Mucosa of gallbladder (tissue), 1 donor: ENCODE measurements at places on chromosomes 1 and 21. TPM values are rescaled to one million over a fixed set of nuclear protein-coding genes. Genes with fewer than 3 reads are reported as not detected.

CELF3 gene
- total RNA-seq, result 0.40 TPM

SELP gene
- 12.6 TPM for total RNA-seq

GRCh38 chr1:51189421-51190073 lies 46.5 kb upstream of the RNF11 start:
- DNase-seq, result peak; percentile 28

- DNase-seq, result no peak
Observed at GRCh38 chr1:168097921-168098528, 38.7 kb downstream of the GPR161 start.

ENAH gene
- 258 TPM for total RNA-seq

KCNAB2 gene
- 16.1 TPM for total RNA-seq

CFHR2 gene
- not detected for total RNA-seq

- no peak for DNase-seq
Observed at GRCh38 chr1:7743346-7743745, 27.8 kb upstream of the VAMP3 start.

- DNase-seq, result peak; percentile 57
Observed at GRCh38 chr1:207983044-207983635, 72.2 kb upstream of the CD34 start.

- no peak for DNase-seq
Observed at GRCh38 chr1:173757666-173758065, 42.9 kb downstream of the KLHL20 start.

- DNase-seq, result no peak
Observed at GRCh38 chr1:35656148-35656862, 15.0 kb upstream of the PSMB2 start.

TCP10L gene
- 2.1 TPM for total RNA-seq

DNA sequence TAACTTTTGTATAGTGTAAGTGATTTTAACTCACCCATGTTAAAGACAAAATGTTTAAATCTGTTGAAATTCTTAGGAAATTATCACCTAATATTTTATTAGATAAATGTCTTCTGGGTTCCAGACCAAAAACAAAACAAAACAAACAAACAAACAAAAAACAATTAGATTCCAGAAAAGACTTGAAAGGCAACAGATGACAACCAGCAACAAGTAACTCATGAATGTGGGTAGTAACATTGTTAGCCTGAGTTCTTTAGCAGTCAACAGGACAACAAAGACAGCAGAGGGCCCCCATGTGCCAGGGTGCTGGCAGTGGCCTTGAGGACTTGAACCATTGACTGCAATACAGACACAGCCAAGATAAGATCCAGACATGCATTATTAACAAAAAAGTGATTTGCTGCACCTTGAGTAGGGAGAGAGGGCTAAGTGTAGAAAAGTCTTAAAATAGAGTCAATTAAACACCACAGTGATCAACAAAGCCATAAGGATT lies 2.4 kb upstream of the CD247 start:
- peak; percentile 42 for DNase-seq

GRCh38 chr1:85134583-85135391 lies 66.0 kb downstream of the SYDE2 start:
- DNase-seq, result no peak

DNA sequence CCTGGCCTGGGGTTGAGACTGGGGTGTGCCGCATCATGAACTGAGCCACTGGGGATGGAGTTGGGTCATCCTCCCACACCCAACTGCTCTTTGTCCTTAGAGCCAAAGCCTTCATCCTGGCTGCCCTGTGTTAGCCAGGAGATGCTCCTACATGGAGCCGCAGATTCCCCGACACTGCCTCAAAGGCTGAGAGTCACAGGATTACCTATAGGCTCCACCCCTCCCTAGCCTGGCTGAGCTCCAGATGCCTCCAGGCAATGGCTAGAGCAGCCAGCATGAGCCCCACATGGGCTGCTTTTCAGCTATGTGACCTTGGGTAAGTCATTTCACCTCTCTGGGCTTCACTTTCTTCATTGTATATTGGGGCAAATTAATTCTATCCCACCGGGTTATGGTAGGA lies 119.9 kb upstream of the POU3F1 start:
- DNase-seq, result no peak

HAPLN2 gene
- total RNA-seq, result 0.43 TPM

DIRAS3 gene
- 14.0 TPM for total RNA-seq

LCE2B gene
- total RNA-seq, result not detected
